ENCODE measurements at places on chromosomes 13 and 19.

DNA sequence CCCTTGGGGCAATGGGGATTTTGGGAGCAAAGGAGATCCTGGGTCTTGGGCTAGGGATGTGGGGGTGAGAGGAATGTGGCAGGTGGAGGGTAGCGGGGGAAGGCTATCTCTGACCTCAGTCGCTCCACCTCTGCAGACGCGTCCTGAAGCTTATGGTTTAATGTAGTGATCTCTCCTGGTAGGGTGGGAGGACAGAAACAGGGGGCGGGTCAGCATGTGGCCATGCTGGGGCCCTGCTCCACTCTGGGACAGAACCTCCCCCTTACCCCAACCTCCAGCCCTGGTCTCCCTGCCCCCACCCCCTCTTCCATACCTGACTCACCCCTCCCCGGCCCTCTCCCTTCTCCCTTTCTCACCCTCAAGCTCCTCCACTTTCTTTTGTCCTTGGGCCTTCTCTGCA lies 1.4 kb downstream of the BST2 start:
- no peak for DNase-seq

GRCh38 chr19:35178701-35179100 lies 24.2 kb downstream of the FXYD5 start:
- DNase-seq = no peak

GRCh38 chr13:92300651-92301050 lies 902.2 kb downstream of the GPC5 start:
- no peak for DNase-seq

GRCh38 chr13:103537616-103538015 lies 471.4 kb upstream of the SLC10A2 start:
- DNase-seq = no peak

- no peak for DNase-seq
Observed at GRCh38 chr19:29293292-29293691, 80.3 kb upstream of the UQCRFS1 start.

DNA sequence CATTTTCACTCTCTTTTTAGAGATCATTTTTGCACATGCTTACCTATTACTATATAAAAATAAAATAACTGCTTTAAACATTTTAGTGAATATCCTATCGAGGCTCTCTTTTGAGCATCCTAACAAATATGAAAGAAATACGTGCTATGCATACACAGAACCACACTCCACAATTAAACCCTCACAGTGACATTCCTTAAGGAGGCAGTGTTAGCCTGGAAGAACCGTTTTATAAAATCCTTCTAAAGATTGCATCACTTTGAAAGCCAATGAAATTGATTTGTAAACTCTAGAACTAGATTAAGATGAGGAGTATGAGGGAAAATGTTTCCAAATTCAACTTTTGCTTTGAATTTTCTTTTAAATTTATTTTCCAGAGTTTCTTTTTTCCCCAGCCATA lies 11.1 kb upstream of the ENOX1 start:
- no peak for DNase-seq

GRCh38 chr19:5154799-5155426 lies 185.7 kb downstream of the PTPRS start:
- no peak for DNase-seq

DNA sequence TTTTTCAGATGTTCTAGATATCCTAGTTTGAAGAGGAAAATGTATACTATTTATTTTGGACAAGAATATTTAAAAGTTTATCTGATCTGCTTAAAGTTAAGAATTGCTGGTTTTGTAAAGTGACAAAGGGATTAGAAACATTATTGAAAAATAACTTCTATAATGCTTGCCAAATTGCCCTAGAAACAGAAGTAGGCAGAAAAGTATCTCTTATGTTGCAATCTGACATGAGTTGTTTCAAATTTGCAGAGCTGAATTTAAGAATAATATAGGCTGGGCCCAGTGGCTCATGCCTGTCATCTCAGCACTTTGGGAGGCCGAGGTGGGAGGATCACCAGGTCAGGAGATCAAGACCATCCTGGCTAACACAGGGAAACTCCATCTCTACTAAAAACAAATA lies 777.1 kb downstream of the LIG4 start:
- no peak for DNase-seq

- no peak for DNase-seq
Observed at GRCh38 chr19:1986357-1987162, 29.0 kb downstream of the BTBD2 start.

GRCh38 chr19:4368128-4368820 lies 24.9 kb downstream of the MPND start:
- no peak for DNase-seq

- DNase-seq = peak; percentile 71
Observed at GRCh38 chr13:49976314-49977258, 20.3 kb upstream of the TRIM13 start.

GRCh38 chr13:30510811-30511371 lies 45.2 kb upstream of the HMGB1 start:
- DNase-seq = no peak

DNA sequence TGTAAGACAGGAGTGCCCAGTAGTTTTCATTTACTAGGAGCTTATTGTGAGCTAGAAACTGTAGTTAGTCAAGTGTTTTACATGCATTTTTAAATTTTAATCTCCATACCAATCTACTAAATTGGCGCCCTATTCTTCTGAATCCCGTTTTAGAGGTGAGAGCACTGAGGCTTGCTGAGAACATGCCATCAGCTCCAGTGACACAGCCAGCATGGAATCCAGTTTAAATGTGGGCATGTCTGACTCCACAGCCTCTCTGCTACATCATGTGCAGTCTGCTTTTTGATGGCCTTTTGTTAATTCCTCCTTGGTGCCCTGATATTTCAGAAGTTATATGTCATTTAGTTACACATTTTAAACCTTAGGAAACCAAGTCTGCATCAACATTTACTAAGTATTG lies 325.4 kb downstream of the DLEU7 start:
- DNase-seq = no peak

Data from activated CD4-positive, alpha-beta T cell treated with anti-CD3 and anti-CD28 coated beads for 4 hours (primary cell).